NCI-H187 treated with DMSO at 0.1 percent for 48 hours (cell line): ENCODE measurements at places on chromosomes 5 and 9.
A peak's percentile ranks its signal among the peaks of the same experiment; 100 is the strongest.

GRCh38 chr9:75615284-75615683 is 275.2 kb upstream of the PCSK5 start:
- DNase-seq, result peak; percentile 21

DNA sequence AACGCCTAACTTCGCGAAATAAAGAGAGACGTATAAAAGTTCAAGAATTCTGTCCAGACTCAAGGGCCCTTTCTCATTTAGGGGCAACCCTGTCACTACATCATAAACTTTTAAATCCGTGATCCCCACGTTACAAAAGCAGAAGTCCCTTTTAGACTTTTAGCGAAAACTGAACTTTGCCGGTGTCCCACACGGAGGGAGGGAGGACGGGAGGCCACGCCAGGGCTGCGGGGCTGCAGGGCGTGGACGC is 515 bp upstream of the F2R start:
- DNase-seq, result no peak

DNA sequence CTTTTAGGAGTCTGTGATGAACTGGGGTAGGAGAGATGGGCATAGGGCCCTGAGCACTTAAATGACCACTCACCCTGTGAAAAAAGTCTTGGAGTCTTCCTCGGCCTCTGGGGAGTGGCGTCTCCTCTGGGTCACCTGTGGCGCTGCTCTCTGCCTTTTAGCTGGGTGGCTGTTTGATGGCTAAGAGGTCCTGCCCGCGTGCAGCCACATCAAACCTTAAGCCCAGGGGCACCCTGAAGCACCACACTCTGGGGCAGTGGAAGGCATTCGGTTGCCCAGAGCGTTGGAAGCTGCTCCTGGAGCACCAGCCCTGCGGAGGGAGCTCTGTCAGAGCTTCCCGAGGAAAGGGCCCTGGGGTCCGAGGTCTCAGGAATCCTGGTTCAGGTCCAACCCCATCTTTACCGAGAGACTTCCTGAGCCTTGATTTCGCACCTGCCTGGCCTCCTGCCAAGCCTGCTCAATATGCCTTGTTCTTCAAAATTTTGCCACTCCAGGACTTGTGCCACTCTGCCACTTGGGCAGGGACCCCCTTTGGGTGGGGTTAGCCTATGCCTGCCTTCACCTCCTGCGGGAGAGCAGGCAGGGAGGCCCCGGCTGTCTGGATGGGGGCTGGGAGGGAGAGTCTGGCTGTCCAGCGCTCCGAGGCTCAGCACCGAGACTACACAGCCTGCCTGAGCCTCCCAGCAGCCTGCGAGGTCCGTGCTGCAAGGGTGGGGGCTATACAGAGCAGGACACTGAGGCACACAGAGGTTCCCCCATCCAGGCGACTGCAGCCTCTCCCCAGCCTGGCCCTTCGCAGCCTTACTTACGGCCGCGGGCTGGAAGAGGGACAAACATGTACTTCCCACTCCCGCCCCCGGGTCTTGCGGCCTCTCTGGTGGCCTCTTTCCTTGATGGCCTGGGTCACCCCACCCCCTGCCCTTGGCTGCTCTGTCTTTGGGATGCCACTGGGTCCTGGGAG is 63.4 kb upstream of the RNU6ATAC start:
- no peak for DNase-seq

DNA sequence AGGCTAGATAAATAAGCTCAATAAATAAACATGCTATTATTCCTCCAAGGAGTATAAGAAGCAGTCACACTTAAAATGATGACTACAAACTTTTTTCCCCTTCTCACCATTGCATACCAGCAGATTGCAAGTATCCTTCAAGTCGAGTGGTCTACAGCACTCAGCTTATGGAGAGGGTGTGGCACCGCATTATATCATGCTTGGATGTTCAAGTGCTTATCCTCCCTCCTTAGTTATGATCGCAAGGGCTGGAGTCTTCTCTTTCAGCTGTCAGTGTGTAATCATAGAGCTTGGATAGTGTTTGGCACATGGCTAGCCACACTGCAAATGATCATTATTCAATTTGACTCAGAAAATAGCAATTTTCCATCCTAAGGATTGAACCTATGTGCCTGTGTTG is 124.0 kb downstream of the CARTPT start:
- no peak for DNase-seq

- DNase-seq, result no peak
Measured at GRCh38 chr5:13278148-13278547, 666.3 kb downstream of the DNAH5 start.

GRCh38 chr9:87158765-87159164 is 211.5 kb upstream of the GAS1 start:
- no peak for DNase-seq

DNA sequence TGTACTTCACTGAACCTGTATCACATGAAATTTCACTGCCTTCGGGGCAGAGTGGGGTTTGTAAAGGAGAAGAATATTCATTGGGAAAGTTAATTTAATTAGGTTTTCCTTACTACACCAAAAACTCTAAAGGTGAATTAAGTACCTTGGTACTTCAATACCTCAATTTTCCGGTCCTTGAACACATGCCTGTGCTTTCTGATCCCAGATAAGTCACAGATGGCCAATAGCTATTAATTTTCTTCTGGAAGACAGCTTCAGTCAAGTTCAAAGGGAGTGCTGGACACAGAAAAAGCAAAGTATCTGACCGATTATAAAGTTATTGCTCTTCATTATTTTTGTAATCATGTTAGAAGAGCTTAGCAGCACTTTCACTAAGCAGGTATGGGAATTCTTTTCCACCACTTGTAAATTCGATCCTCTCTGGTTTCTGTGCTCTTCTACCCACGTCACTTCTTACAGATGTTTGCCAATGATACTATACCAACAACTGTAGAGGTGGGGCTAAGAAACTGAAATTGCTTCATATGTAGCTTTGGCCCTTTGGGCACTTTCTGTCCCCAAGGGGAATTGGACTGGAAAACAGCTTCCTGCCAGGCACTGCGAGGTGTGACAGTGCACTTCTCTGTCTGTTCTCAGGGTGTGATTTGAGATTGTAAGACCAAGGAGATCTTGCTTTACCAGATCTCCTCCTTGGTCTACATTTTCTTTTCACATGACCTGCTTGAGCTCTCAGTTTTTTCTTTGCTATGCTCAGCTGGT is 164.0 kb downstream of the CCDC192 start:
- DNase-seq, result no peak

DNA sequence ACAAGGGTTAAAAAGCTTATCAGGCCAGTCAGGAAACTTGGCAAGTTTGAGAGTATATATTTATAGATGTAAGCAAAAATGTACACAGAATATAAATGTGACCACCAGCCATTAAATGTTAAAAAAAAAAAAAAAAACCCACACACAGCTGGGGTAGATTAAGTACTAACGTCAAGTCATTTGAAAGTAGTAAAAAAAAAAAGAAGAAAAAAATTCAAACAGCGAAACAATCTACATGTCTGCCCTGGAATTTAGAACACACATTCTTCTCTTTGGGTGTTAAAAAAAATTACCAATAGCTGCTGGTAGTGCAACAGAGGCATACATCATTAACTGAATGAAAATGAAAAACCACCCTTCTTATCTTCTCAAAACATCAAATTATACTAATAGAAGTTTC is 269.7 kb downstream of the MLLT3 start:
- no peak for DNase-seq

DNA sequence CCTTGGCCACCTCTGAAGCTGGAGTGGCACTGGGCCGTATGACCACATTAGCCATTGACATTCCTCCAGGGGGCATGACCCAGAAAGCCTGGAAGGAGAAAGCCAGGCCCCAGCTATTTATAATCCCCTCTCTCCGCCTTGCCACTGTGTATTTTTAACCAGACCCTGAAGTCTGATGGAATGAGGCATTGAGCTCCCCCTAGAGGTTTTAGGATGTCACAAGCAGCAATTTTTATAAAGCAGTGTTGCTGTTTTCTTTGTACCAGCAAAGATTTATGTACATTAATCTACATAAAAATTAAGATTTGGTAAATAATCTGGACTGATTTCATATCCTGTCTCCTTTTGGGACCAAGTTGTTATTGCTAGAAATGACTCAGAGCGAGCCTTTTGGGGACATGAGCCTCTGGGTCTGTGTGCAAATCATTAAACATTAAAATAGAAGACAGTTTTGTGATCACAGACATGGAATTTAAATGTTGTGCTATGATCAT is 127.1 kb downstream of the TRIO start:
- DNase-seq, result peak; percentile 30

- DNase-seq, result peak; percentile 37
Measured at GRCh38 chr5:177113566-177114424, 19.8 kb upstream of the NSD1 start.

- no peak for DNase-seq
Measured at GRCh38 chr9:130264414-130265350, 878 bp upstream of the HMCN2 start.

- no peak for DNase-seq
Measured at GRCh38 chr5:43036856-43037635, 3.1 kb downstream of the ANXA2R start.

- no peak for DNase-seq
Measured at GRCh38 chr5:119067450-119067849, 3.4 kb upstream of the DMXL1 start.

- DNase-seq, result no peak
Measured at GRCh38 chr5:137176126-137176525, 323.0 kb downstream of the SPOCK1 start.

- DNase-seq, result peak; percentile 86
Measured at GRCh38 chr5:522899-523440, 1.3 kb downstream of the SLC9A3 start.

GRCh38 chr5:86880785-86881492 is 263.2 kb downstream of the COX7C start:
- peak; percentile 24 for DNase-seq

GRCh38 chr5:81759632-81760005 is 8.7 kb upstream of the SSBP2 start:
- DNase-seq, result no peak

DNA sequence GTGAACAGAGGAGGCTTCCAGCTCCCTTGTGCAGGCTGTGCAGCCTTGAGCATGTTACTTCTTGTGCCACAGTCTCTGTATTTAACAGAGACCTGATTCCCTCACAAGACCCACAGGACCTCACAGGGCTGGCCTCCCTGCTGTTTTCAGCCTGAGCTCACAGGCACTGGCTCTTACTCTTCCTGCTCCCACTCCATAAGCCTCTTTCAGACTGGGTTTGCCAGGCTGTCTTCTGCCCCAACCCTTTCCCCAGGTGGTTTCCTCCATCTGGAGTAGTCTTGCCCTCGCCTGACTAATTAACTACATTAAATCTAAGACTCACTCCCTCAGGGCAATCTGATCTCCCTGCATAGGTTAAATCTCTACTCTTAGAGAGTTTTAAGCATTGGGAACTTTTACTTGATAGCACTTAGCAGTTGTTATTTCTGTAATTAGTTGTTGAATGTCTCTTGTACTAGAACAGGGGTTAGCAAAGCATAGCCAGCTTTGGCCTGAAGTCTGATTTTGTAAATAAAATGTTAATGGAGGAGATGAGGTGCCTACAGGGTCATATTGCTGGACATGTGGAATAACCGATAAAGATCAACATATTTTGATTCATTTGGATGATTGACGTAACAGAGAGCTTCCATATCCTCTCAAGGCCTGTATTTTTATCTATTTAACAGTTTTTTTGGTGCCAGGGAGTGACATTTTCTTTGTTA is 28.6 kb upstream of the SPATA31E1 start:
- DNase-seq, result no peak

DNA sequence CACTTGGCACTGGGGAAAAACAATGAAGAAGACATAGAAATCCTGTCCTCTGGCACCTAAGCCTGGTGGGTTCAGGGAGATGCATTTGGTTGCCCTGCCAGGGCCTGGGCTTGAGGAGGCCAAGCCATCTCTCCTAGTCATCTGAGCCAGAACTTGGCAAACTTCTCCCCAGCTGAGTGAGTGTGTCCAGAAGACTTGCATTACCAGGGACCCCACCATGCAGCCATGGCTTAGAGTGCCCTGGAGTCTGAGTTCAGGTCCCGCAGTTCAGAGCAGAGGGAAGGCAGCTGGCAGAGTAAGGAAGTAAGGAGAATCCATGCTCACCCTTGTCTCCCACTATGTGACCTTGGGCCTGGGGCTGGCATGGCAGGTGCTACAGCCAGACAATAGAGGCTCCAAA is 37.4 kb upstream of the FCN1 start:
- DNase-seq, result no peak

DNA sequence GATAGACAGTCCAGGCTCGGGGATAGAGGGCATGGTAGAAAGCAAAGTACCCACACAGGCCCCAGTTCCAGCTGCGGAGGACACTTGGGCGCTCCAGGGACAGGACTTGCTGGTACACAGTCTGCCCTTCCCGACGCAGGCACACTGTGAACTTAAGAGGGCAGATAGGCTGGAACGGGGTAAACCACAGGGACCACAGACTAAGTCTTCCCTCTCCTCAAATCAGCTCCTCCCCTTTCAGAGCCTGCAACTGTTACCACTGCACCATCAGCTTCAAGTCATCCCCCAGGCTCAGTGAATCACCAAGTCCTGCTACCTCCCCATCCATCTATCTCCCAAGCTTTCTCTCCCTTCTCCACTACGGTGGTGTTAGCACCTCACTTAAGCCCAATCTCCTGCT is 7.3 kb downstream of the GBA2 start:
- no peak for DNase-seq

DNA sequence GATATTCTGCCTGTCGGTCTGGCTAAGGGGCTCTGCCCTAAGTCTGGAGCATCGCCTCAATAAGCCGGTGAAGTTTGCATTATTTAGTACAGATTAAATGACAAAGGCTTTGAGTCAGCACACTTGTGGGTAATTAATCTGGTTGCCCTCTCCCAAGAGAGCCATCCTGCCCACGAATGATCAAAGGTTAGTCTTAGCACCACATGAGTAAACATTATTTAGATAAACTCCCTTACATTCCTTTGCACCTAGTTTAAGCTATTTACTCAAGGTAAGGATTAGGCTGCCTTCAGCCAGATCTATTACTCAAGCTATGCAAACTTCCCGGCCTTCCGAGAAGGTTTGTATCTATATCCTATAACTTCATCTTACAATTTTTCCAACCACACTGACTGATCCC is 572.1 kb downstream of the CHSY3 start:
- no peak for DNase-seq

DNA sequence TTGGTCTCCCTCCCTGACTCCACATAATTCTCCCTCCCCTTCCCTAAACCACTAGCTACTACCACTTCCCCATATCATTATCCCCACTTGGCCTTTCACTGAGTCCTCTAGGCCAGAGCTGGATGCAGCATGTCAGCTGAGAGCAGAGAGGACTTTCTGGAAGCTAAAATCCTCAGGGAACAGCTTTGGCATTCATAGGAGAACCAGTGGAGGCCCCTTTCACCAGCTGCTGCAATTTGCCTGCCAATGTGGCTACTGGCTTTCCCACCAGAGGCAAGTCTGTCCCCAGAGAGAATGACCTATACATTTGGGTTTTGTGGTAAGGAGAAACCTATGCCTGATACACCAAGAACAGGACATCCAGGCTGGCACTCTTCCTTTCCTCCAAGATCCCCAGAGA is 14.4 kb downstream of the FAM219A start:
- no peak for DNase-seq

DNA sequence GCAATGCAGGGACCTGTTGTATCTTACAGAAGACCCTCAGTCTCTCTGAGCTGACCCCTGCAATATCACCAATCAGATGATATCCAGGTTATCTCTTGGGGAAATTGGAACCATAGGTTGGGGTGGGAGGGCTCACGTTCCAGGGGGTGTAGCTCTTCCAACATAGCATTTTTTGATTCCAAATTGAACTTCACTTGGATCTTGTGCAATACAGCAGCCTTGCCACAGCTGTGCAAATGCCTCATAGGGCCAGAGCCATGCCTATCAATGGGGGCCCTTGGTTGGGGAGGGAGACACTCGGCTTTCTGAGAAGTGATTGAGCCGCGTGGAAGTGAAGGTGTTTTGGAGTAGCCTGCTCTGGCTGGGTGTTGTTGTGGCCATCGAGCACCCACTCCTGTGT is 117.2 kb upstream of the PITX1 start:
- no peak for DNase-seq
